ENCODE measurements at places on chromosomes 12 and 14.

GRCh38 chr12:31752450-31752849, 23.6 kb upstream of the AMN1 start:
- no peak for DNase-seq

GRCh38 chr14:89813617-89814031, 140.9 kb downstream of the EFCAB11 start:
- peak; percentile 65 for DNase-seq

DNA sequence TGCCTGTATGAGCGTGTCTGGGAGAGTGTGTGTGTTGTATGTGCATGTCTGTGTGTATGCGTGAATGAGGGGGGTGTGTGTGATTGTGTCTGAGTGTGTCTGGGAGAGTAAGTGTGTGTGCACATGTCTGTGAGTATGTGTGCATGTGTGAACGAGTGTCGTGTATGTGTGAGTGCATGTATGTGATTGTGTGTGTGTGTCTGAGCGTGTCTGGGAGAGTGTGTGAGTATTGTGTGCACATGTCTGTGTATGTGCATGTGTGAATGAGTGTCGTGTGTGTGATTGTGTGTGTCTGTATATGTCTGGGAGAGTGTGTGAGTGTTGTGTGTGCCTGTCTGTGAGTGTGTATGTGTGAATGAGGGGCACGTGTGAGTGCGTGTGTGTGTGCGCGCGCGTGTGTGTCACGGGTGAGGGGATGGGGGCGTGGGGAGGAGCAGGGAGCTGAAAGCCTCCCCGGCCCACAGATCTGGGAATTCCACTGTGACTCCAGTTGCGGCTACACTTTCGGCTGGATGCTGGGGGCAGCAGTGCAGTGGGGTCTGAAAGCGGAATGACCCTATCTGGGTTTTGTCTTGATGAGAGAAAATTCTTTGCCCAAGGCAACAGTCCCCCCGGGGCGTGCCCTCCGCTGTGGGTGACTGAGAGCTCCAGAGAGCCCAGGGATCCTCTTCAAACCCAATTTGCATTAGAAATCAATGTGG, 138.1 kb upstream of the MED13L start:
- no peak for DNase-seq

DNA sequence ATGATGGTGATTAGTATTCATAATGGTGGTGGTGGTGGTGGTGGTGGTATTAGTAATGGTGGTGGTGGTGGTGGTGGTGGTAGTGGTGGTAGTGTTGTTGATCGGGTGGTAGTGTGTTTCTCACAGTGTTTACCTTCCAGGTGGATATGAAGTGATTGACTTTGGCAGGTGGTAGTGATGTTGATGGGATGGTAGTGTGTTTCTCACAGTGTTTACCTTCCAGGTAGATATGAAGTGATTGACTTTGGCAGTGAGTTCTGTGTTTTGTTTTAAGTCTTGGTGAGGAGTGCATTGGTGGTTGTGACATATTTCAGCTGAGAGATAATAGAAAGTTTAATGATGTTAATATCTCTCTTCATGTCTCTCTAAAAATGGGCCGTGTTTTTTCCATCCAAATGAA, 189.4 kb downstream of the TMTC2 start:
- DNase-seq: no peak

- DNase-seq: no peak
These were observed 131.9 kb downstream of the DAD1 start for GRCh38 chr14:22456998-22457594.

- peak; percentile 87 for DNase-seq
These were observed 744 bp upstream of the MYL6 start for GRCh38 chr12:56157201-56158028.

GRCh38 chr12:124921200-124922031, 7.0 kb upstream of the UBC start:
- peak; percentile 78 for DNase-seq

DNA sequence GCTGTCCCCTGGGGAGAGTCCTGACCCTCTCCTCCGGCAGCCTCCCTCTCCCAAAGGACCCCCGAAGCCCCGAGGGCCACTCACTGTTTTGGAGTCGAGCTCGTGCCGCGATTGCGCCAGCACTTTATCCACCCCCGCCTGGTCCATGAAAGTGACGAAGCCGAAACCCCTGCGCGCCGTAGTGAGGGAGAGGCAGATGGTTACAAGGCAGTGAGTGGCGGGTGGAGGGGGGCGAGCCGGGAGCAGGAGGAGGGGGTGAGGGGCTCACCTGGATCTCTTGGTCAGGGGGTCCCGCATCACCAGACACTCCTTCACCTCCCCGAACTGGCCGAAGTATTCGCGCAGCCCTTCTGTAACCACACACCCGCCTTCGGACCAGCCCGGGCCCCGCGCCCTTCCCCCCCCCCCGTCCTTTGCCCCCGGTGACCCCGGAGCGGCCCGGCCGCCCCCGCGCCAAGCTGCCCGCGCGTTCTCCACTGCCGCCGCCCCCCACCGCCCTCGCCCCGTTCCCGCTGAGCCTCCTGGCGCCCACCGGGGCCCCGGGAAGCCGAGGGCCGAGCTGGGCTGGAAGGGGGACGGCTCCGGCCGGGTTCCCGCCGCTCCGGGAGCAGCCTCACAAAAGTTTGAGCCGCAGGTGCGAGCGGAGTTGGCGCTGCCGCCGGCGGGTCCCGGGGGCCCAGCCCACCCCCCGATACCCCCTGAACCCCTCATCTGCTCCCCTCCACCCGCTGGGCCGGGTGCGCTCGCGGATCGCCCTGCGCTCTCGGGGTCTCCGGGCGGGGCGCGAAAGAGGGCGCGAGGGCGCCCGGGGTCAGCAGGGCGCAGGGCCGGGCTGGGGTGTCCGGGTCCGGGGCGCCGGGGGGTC, 808 bp downstream of the MSI1 start:
- no peak for DNase-seq

DNA sequence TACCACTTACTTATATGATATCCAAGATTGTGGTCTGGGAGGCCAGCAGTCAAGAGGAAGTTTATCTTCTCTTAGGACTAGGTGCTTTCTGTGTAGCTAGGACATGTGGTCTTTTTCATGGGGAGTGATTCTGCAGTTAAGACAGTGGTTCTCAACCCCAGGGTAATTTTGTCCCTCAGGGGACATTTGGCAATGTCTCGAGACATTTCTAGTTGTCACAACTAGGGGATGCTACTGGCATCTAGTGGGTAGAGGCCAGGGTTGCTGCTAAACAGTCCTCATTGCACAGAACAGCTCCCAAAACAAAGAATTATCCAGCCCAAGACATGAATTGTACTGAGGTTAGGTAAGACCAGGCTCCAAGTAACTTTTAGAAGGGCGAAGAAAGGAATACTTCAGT, 20.0 kb downstream of the AMDHD1 start:
- DNase-seq: no peak

GRCh38 chr14:93085911-93086310, 29.8 kb downstream of the ITPK1 start:
- peak; percentile 47 for DNase-seq

GRCh38 chr12:26318661-26319068, 123.3 kb downstream of the SSPN start:
- DNase-seq: peak; percentile 92

DNA sequence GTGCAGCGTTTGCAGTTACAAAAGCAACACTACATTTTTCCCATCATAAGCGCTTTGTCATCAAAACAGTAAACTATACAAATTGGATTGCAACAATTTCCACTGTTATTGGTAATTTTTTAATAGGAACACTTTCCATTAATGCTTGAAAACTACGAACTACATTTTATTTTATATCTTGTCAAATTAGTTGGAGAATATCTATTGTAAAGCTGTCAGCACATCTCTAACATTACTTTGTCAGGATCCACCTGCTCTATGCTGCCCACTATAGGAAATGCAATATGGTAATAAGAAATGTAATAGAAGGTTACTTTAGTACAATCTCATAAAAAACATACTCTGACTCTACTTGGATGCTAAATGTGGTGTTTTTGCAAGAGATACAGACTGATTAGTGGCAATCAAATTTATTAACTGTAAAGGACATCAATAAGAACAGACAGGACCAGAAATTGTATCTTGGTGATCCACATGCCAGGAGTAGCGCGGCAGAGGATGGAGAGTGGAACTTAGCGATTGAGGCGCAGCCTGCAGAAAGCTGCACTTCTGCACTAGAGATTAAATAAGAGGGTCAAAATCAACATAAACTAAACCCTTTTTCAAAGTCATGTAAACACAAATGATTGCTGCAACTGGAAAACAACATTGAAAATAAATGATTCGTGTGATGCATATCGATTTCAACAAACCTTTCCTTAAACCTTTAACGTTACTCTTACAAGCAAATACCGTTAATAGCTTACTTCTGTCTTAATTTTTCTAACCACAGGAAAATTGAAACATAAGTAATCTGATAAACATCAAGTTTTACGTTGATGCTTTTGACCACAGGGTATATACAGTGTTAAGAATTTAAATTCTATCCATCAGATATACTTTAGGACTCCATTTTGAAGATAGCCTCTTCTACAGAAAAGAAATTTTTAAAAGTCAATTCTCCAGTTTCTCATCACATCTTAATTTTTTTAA, 3.6 kb upstream of the ARID2 start:
- DNase-seq: peak; percentile 58

DNA sequence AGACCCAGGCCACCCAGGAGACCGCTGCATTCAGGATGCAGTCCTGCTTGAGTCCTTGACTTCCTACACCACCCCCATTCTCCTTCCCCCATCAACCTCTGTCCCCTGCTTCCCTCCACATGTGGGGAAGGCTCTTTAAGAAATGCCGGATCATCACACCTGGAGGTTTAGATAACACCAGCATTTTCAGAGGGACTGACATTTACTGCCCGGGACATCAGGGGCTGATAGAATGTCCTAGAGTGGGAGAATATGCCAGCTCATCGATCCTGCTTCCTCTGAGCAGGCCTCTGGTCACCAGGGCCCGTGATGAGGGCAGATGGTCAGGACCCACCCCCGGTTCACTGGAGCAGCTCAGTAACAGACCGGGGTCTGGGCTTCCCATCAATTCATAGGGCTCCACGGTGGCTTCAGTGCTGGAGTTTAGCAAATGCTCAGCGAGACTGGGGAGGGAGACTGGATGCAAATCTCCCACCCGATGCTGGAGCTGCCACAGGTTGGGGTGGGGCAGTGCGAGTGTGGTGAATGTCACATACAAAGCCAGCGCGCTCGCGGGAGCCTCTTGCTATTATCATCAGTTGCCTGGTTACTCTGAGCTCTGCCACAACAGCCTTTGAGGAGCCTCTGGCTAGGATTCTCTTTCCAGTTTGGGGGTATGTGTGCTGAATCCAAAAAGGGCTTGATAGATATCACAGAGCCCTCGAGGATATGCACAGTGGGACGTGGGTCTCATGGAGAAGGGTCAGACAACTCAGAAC, 111.6 kb downstream of the RBM19 start:
- DNase-seq: no peak

DNA sequence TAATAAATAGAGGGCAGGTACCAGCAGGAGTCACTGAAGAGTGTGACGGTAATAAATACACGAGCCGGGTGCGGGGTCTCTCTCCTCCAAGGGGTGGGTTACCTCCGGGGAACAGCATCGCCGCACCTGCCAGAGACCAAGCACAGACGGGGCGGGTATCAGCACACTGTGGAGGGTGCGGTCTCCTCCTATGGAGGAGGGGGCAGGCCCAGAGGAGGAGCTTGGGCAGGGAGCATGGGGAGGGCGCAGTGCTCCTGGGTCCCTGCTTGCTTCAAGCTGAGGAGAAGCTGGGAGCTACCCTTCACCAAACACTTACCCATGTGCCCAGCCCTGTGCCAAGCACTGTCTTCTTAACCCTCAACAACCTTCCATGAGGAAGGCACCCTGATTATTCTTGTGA, 12.8 kb downstream of the PGF start:
- no peak for DNase-seq

- no peak for DNase-seq
These were observed 74.2 kb upstream of the ATP2B1 start for GRCh38 chr12:89782807-89783206.

All from kidney tubule cell (primary cell).